NCI-H1048 (cell line): ENCODE measurements at places on chromosomes 16 and 17.

DNA sequence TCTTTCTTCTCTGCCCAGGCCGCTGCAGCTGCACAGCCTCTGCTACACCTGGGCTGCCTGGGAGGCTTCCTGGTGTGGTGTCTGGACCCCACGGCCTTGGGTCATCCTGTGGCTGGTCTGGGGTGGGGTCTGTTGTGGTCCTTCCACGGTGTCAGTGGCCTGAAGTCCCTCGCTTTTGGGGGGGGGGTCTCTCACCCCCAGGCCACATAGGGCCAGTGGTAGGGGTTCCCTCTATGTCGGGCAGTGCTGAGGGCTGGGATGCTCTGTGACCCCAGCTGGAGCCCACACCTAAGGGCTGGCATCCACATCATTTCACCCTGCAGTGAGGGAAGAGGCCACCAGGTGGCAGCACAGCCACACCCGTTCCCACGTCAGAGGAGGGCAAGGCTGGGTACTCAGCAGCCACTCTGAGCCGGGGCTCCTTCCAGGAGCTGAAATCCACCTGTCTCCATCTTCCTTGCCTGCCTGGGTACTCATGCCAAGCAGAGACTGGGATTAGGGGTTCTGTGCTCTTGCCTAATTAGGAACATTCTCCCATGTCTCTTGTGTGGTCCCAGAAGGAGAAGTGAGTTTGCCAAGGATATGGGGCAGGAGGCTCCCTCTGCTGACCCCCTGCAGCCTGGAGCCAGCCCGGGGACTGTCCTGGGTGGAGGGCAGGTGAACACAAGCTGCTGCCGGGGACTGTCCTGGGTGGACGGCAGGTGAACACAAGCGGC lies 13.0 kb downstream of the ENGASE start:
- DNase-seq, result no peak

DNA sequence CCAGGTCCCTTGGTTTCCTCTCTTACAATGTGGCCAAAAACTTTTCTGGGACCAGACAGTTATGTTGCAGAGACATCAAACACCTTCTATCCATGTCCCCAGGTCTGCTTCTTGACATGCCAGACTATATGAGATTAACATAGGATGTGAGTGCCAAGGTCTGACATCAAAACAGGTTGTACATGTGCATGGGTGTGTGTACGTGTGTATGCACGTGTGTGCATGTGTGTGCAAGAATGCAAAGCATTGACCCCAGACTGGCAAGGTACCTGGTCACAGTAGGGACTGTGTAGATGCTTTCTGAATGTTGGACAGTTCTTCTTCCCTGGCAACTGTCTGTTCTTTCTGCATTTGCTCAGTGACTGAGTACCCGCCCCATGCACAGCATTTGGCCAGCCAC lies 85.6 kb downstream of the NDE1 start:
- no peak for DNase-seq

- no peak for DNase-seq
These were observed 179.3 kb upstream of the CIBAR2 start for GRCh38 chr16:85291302-85292148.

GRCh38 chr17:68750208-68750562 lies 149.0 kb upstream of the FAM20A start:
- DNase-seq, result no peak

- DNase-seq, result no peak
These were observed 426.7 kb upstream of the CDH8 start for GRCh38 chr16:62462971-62463370.

DNA sequence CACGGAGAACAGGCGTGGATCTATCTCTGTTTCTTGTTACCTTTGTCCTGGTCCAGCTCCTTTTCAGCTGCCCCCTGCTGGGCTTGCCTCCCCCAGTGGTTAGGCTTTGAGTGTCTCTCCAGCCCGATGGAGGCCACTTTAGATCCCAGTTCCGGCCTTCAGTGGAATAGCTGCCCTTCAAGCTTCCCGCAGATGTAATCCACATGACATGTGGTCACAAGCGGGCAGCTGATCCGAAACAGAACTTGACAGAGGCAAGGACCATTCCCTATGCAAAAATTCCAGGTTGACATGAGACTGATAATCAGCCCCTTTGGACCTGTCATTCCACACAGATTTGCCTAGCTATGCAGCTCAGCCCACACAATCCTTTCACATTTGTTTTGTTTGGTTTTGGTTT lies 40.6 kb upstream of the AQP8 start:
- no peak for DNase-seq

- DNase-seq, result no peak
These were observed 8.9 kb downstream of the HSD17B2 start for GRCh38 chr16:82043680-82044584.

GRCh38 chr17:35892091-35893035 lies 12.2 kb upstream of the CCL5 start:
- no peak for DNase-seq

GRCh38 chr16:55698331-55698730 lies 42.5 kb downstream of the SLC6A2 start:
- no peak for DNase-seq

- no peak for DNase-seq
These were observed 214.7 kb downstream of the RPTOR start for GRCh38 chr17:80759377-80759673.

DNA sequence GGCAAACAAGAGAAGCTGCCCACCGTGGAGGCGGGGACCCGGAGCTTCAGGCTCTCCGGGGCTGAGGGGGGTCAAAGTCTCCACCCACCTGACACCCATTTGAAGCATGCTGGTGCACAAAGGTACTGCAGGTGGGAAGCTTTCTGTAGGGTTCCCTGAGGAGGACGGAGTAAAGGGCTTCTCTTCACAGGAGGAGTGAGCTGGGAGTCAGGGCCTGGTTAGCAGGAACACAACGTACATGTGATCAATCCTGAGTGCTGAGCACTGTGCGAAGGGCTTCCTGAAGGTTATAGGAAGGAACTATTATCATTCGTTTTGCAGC lies 252.9 kb upstream of the RPL38 start:
- DNase-seq, result no peak

DNA sequence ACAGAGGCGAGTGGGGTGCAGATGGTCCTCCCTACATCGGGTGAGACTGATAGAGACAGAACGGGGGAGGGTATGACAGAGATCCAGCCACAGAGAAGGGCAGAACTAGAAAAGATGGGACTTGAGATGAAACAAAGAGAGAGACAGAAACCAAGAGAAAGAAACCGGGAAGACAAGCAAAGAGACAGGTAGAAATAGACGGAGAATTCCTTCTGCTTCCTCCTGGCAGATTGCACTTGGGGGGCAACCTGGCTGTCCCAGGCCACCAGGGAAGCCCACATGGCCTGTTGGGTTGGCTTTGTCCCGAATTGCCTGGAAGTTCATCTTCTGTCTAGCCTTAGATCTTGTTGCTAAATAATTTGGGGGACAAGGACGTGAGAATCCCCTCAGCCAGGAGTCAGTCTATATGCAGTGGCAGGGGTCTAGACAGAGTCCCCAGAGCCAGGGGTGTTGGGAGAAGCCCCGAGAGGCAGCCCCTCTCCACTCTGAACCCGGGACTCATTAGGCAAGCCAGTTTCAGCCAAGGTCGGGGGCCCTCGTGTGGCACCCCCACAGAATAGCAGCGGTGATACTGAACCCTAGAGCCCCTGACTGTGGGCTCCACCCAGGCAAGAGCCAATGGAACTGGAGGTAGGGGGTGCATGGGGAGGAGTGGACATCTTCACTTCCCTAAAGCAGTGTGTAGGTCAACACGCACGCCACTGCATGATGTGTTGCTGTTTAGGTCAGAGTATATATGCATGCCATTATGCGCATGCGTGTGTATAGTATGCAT lies 627 bp upstream of the TSPOAP1 start:
- DNase-seq, result no peak

GRCh38 chr17:60301649-60302048 lies 90.3 kb downstream of the USP32 start:
- DNase-seq, result no peak

- no peak for DNase-seq
These were observed 48.8 kb downstream of the ADCY9 start for GRCh38 chr16:4067262-4068001.

- no peak for DNase-seq
These were observed 970 bp upstream of the TRAF7 start for GRCh38 chr16:2154533-2155090.

GRCh38 chr17:2704890-2705248 lies 6.7 kb downstream of the CLUH start:
- no peak for DNase-seq

GRCh38 chr16:79250502-79251098 lies 349.9 kb downstream of the MAF start:
- no peak for DNase-seq

DNA sequence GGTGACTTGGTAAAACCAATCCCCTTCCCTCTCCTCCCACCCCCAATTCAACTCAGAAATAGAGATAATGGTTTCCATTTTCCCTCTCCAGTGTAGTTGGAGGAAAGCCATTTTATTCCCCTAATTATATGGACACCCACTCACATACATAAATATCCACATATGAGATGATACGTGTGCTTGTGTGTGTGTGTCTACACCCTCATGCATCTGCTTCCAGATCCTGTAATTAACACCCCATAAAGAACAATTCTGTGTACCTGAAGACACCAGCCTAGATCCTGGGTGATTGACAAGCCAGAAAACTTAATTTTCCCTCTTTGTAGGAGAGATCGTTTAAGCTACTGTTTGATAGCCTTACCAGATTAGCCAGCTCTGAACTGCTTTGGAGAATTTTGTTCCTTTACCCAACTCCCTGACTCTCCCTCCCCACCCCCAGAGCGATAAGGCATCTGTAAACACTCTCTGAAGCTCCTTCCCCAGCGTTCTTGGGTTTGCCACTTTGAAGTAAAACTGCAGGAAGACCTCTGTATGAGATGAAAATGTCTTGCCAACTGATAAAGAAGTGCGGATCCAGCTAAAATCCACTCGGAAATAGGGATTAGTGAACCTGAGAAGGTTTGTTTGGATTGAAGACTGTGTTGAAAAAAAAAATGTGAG lies 175.7 kb downstream of the RGS9 start:
- DNase-seq, result no peak
